ENCODE measurements at places on chromosomes 7 and 10.
A peak's percentile ranks its signal among the peaks of the same experiment; 100 is the strongest.

DNA sequence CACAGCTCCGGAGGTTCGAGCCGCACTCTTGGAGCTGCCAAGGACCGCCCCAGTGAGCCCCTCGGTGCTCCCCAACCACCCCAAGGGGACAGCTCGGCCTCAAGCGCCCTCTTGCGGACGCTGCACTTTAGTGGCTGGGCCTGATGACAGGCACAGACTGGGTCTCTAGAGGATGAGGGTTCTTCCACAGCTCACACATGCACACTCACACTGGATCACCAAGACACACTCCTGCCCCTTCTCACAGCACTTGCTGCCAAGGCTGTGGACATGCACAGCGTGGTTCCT is 2.1 kb downstream of the RET start:
- no peak for DNase-seq

- DNase-seq, result no peak
Measured at GRCh38 chr10:3639546-3639945, 145.5 kb downstream of the KLF6 start.

- no peak for DNase-seq
Measured at GRCh38 chr7:131957338-131958020, 401.1 kb upstream of the PODXL start.

DNA sequence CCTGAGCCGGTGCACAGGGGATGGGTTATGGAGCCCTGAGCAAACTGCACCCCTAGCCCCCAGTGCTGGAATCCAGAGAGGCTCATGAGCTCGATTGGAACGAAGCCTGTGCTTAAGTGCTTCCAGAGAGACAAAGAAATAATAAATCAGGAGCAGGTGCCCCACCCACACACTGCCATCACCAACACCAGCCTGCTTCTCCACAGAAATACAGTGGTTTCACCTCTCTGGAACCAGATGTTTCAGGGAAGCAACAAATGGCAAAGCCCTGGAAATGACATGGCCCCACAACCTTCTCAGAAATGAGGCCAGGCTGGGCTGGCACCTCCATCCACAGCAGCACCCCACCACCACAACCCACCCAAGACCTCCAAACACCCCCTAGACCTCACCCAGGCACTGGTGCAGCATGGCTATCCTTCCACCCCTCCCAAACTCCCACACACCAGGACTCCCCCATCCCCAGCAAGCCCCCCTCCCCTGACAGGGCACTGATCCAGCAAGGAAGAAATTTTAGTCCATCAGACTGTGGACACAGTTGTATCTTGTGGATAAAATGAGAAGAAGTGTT is 4.1 kb upstream of the SLC18A3 start:
- DNase-seq, result peak; percentile 35

DNA sequence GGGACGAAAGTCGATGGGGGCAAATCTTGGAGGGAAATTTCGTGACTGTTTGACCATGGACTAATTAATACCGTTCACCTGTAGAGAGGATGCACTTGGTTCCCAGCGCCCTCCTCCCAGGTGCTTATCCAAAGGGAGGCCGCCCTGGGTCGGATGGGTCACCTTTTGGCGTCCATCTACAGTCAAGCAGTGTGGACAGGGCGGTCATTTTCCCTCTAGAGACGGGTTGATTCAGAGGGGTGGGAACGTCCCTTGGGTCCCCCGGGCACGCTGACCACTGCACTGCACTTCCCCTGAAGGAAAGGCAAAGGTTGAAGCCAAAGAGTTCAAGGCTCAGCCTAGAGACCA is 2.0 kb downstream of the PRR15 start:
- DNase-seq, result no peak

GRCh38 chr10:3413937-3414666 is 241.5 kb upstream of the PITRM1 start:
- DNase-seq, result no peak

- DNase-seq, result peak; percentile 75
Measured at GRCh38 chr10:80136134-80136571, 3.6 kb downstream of the PLAC9 start.

GRCh38 chr7:30260246-30260768 is 24.1 kb upstream of the ZNRF2 start:
- DNase-seq, result no peak

GRCh38 chr7:151783958-151784575 is 92.8 kb downstream of the PRKAG2 start:
- DNase-seq, result no peak
